NAMALWA (cell line): ENCODE measurements at places on chromosomes 2 and 18.

DNA sequence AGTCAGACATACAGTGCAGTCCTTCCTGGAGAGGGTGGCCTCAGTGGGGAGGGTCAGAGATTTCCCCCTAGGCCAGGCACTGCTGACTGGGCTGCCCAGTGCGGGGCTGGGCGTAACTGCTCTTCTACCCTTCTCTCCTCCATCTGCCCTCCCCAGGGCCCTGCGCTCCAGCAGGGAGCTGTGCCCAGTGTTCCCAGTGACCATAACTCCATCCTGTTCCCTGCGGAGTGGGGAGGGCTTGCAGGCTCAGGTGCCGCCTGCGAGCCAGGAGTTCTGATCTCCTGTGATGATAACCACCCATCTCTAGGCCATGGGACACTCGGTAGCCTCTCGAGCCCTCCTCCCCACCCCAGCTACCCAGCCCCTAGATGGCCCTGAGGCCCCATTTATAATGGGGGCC, 107.6 kb downstream of the SMAD7 start:
- no peak for DNase-seq

DNA sequence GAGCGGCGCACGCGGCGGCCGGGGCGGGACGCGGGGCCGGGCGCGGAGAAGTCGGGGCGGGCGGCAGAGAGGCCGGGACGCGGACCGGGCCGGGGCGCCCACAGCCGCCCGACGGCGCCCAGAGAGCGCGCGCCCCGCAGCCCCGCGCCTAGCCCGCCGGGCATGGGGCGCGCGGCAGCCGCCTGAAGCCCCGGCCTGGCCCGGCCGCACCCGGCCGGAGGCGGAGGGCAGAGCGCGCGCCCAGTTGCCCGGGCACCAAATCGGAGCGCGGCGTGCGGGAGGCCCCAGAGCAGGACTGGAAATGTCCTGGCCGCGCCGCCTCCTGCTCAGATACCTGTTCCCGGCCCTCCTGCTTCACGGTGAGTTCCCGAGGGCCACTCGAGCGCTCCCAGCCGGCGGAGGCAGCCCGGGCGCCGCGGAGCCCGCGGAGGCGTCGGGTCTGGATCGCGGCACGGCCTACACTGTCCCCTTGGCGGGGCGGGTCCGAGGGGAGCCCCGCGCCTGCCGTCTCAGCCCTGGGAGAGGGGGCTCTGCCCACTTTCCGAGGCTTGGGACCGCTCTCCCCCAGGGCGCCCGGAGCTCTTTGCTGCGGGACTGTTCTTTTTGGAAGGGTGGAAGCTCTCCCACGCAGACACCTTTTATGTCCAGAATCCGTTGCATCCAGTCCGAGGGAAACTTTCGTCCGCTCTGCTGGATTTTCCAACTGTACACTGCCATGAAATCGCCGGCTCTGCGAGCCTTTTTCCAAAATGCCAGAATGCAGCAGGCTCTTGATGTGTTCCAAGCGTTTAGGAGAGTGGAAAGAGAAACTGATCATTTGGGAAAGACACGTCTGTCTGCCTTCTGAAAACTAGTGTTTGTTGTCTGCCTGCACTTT, 484 bp downstream of the APCDD1 start:
- DNase-seq: no peak

GRCh38 chr2:43415592-43415991, 180.2 kb downstream of the THADA start:
- DNase-seq: no peak

DNA sequence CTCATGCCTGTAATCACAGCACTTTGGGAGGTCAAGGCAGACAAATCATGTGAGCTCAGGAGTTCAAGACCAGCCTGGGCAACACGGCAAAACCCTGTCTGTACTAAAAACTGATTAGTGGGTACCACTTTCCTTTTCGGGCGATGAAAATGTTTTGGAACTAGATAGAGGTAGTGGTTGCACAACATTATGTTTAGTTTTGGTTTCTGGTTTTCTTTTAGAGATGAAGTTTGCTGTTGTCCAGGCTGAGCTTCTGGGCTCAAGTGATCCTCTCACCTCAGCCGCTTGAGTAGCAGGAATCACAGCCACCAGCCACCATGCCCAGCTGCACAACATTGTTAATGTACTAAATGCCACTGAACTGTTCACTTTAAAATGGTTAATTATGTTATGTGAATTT, 27.6 kb downstream of the AAK1 start:
- DNase-seq: no peak
